ENCODE measurements at places on chromosomes 6 and 20. TPM values are rescaled to one million over a fixed set of nuclear protein-coding genes. Genes with fewer than 3 reads are reported as not detected.

DNA sequence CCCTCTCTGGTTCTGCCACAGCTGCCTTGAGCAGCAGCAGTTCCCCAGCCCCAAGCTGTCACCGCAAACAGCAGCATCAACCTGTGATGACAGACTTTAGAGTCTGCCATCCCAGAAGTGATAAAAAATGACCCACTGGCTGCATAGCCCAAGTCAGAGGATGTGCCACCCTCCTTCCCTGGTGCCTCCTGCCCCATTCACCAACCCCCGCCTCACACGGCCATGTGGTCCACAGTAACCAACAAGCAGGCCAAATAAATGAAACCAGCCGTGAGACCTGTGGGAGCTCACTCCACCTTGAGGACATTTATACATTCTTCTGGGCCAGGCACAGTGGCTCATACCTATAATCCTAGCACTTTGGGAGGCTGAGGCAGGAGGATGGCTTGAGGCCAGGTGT lies 98.2 kb downstream of the PRND start:
- H3K27me3 ChIP-seq: no peaks in the 10 kb centered on the region
- H3K36me3 ChIP-seq: peaks cover 45% of the 10 kb centered on the region
- DNase-seq: no peak
- H3K4me1 ChIP-seq: peaks cover 47% of the 10 kb centered on the region

GRCh38 chr6:34246249-34246562 lies 2.6 kb downstream of the SMIM29 start:
- no peak for DNase-seq
- no peaks in the 10 kb centered on the region for H3K27me3 ChIP-seq
- H3K27ac ChIP-seq: no peak overlapping the region
- H3K4me1 ChIP-seq: peaks cover 70% of the 10 kb centered on the region
- peaks cover 46% of the 10 kb centered on the region for H3K36me3 ChIP-seq

DNA sequence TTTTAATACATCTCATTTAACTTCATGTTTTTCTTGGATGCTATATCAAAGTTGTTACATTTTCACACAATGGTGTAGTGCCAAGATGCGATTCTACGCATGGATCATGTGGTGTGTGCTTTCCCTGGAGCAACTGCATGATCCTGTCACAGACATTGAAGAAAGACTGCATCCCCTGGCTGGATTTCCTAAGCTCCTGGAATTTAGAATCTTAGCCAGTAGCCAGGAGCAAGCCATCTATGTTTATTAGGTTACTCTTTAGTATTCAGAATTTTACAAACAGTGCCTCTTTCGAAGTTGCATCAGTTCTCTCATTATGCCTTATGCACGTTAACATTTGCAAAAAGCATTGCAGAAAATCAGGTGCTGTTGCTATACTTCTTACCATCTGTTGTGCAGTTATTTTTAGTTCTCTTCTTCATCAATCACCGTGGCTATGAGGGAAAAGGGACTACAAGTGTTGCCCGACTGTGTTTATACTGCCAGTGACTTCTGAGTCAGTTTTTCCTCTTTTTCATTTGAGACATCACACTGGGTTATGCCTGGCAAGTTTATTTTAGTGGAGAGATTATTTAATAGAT lies 584.2 kb downstream of the BCKDHB start:
- DNase-seq: no peak
- H3K4me3 ChIP-seq: no peak overlapping the region
- H3K27ac ChIP-seq: no peak overlapping the region

GRCh38 chr6:105179244-105180065 lies at the start of gene POPDC3:
TSS of gene POPDC3 (minus strand) at chr6:105180014. CDS start at chr6:105161909, 18,105 bp downstream.
- H3K4me1 ChIP-seq: peaks cover 2% of the 10 kb centered on the region
- H3K36me3 ChIP-seq: no peaks in the 10 kb centered on the region
- no peak within 1 kb of the TSS for H3K27ac ChIP-seq
- peak; percentile 11 for DNase-seq

The KCNQ5 gene
- total RNA-seq: 5.1 TPM

The GGTLC1 gene
- not detected for total RNA-seq
